ENCODE measurements at places on chromosomes 2 and 18.

DNA sequence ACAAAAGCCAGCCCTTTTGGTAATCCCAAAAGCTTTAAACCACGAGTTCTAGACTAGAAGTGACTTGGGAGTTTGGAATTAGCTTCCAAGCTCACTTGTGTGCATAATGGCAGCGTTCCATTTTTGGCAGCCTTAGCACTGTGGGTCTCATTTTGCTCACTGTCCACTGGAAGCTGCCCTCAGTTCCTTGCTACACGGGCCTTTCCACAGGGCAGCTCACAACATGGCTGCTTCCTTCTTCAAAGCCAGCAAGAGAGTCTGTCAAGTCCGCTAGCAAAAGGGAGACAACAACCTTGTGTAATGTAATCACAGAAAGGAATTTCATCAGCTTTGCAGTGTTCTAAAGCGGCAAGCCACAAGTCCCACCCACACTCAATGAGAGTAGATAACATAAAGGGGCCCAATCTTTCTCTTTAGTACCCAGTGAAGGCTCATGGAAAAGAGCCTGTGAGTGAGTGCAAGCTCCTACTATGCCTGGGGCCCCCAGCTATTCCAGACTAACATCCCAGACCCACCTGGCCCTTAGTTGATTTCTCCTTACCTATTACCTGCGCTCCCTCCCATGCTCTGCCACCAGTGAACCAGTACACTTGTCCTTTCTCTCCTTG, 239.7 kb upstream of the FBXO11 start:
- DNase-seq, result peak; percentile 58

- DNase-seq, result no peak
Measured at GRCh38 chr2:26572591-26572990, 68.6 kb downstream of the CIB4 start.

DNA sequence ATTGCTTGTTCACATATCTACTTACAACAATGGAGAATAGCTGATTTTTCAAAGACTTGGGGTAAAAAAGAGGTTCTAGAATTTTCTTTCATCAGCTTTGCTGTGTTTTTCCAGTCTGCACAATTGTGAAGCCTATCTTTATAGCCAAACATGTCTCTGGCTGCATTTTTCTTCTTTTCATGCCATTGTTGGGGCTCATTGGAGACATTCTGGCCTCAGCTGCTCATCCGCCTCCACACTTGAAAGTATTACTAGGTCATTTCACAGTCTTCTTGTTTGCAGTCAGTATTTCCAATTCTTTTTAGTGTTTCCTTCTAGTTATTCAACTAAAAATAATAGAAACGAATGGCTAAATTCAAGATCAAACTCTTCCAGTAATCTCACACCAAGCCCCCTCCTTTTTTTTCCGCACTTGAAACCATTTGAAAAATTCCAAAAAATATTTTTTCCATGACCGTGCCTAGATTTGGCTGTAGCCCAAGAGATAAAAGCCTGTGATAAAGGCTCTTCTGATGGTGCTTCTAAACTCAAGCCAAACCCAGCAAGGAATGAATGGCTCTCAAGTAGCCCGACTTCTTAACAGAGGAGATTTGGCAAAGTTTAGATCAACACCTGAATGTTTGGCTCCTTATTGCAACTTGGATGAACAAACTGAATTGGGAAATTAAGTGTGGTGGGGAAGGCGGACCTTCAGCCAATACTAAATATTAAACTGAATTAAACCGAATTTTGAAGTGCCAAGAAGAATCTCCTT, 103.4 kb downstream of the NRP2 start:
- DNase-seq, result no peak

GRCh38 chr2:53821810-53822209, 35.0 kb downstream of the ERLEC1 start:
- DNase-seq, result no peak

DNA sequence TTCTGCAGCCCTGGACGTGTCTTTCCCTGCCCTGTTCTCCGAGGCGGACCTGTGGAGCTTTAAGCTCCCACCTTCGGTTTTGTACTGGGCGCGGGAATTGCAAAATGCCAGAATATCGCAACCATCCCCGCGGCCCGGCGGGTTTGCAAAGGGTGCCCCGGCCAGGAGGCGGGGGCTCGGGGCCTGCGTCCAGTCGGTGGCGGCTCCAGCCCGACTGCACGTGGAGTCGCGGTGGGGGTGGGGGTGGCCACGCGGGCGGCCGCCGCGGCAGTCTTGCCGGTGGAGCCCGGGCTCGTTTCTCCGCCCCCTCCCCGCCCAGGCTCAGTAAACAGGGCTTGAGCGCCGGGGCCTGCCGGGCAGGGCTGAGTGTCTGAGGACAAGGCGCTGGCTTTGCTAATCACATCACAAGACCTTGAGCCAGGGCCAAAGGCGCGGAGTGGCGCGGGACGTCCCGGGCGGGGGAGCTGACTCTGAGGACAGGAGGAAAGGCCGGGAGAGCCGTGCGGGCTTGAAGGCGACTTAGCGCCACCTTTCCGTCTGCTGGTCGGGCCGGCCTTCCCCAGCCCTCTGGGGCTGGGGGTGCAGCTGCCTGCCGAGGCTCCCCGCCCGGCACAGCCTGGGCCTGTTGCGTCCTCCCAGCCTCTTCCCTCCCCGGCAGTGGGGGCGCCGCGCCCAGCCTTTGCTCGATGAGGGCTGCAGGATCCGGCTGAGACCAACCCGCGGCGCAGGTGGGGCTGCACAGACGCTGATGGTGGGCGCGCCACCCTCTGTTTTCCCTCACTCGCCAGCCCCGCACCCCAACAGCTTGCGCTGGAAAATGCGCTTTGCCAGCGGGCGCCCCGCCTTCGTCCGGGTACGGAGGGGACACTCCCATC, 786 bp upstream of the ZFP36L2 start:
- DNase-seq, result peak; percentile 93

All from HepG2 (cell line).